ENCODE measurements at places on chromosomes 6 and 20.

- DNase-seq = peak; percentile 12
Observed at GRCh38 chr6:64988148-64988547, 718.9 kb downstream of the EYS start.

GRCh38 chr6:47000842-47001241 lies 41.3 kb downstream of the ADGRF1 start:
- no peak for DNase-seq

GRCh38 chr6:169653691-169654090 lies 48.1 kb downstream of the WDR27 start:
- DNase-seq = no peak

GRCh38 chr6:8803181-8803760 lies 367.9 kb upstream of the SLC35B3 start:
- DNase-seq = no peak

- no peak for DNase-seq
Observed at GRCh38 chr20:58751979-58752378, 59.4 kb downstream of the NPEPL1 start.

- no peak for DNase-seq
Observed at GRCh38 chr6:110277100-110277665, 81.0 kb downstream of the METTL24 start.

- peak; percentile 12 for DNase-seq
Observed at GRCh38 chr20:46831633-46832011, 63.0 kb upstream of the EYA2 start.

GRCh38 chr6:169186496-169187169 lies 67.0 kb downstream of the THBS2 start:
- DNase-seq = no peak

DNA sequence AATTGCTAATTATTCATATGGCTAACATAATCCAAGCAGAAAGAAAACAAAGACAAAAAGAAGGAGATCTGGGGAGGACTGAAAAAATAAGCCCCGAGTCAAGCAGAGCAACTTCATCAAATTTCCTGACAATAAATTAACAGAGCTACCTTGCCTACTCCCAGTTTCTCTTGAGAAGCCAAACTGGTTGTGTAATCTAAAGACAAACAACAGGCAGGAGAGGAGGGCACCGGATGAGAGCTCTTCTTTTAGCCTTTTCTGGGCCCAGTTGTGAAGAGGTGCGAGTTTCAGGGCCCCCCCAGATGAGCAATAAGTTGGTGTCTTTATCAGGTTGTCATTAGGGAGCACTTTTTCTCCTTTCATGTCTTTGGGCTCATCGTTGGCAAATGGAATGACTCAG lies 197.1 kb upstream of the PCSK2 start:
- no peak for DNase-seq

DNA sequence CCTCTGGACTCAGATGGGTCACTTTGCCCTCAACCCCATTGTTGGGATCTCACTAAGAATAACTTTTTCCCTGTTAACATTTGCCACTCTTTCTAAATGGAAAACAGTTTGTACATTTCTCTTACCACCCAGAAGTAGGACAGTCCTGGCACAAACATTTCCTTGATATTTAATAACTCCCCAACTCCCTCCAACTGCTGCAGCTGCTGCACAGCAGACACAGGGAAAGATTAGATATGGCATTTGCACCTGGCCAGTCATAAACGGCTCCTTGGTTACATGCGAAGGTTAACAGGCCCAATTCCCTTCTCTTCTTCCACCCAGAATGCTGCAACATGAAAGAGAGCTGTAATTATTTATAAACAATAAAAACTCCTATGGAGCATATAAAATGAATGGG lies 55.9 kb upstream of the SOX4 start:
- no peak for DNase-seq

All from IMR-90 (cell line).